Breast epithelium (tissue), 4 donors: ENCODE measurements at places on chromosomes 3 and 15. TPM values are rescaled to one million over a fixed set of nuclear protein-coding genes. Genes with fewer than 3 reads are reported as not detected.
A peak's percentile ranks its signal among the peaks of the same experiment; 100 is the strongest.

EFHB gene
- not detected for total RNA-seq

DNA sequence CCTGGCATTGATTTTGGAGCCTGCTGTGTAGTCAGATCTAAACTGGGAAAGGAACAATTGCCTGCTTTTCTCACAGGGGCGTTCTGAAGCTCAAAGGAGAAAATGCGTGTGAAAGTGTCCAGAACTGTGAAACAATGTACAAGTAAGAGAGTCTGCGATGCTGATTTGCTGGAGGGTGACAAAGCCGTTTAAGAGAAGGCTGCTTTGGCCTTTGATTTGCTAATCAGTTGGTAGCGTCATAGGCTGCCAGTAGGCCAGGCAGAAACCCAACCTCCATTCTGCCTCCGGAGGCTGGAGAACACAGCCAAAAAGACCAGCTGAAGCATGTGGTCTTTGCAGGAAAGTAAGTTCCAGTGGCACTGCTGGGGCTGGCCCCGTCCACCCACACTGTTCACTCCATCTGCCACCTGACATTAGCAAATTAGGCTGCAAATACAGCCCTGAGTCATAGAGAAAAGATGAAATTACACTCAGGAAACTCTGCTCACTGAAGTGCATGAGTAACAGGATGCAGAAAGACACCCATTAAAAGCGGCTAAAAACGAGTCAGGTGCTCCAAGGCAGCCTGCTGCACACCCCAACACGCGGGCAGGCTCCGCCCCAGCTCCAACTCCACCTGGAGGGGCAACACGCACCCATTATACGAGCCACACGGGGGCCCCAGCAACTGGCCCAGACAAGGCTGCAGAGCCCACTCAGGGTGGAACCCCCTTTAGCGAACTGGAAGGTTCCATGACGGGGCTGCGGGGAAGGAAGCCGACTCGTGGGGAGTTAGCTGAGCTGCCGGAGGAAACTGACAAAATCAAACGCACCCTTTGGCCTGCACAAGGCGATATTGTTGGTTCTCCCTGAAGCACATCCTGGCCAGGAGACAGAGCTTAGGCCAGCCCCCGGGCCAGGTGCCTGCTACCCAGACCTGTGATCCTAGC lies 31.6 kb downstream of the ZDHHC19 start:
- H3K27ac ChIP-seq = peak overlapping the region; percentile 14
- peak overlapping the region; percentile 13 for H3K4me3 ChIP-seq
- H3K36me3 ChIP-seq = no peaks in the 10 kb centered on the region

TM4SF4 gene
- total RNA-seq = 1.6 TPM

- H3K4me3 ChIP-seq = no peak overlapping the region
- no peaks in the 10 kb centered on the region for H3K4me1 ChIP-seq
- no peaks in the 10 kb centered on the region for H3K36me3 ChIP-seq
- DNase-seq = no peak
- no peak overlapping the region for H3K27ac ChIP-seq
These were observed 3.6 kb downstream of the SIAH2 start for GRCh38 chr3:150759319-150759718.

CHRM5 gene
- total RNA-seq = not detected

DNA sequence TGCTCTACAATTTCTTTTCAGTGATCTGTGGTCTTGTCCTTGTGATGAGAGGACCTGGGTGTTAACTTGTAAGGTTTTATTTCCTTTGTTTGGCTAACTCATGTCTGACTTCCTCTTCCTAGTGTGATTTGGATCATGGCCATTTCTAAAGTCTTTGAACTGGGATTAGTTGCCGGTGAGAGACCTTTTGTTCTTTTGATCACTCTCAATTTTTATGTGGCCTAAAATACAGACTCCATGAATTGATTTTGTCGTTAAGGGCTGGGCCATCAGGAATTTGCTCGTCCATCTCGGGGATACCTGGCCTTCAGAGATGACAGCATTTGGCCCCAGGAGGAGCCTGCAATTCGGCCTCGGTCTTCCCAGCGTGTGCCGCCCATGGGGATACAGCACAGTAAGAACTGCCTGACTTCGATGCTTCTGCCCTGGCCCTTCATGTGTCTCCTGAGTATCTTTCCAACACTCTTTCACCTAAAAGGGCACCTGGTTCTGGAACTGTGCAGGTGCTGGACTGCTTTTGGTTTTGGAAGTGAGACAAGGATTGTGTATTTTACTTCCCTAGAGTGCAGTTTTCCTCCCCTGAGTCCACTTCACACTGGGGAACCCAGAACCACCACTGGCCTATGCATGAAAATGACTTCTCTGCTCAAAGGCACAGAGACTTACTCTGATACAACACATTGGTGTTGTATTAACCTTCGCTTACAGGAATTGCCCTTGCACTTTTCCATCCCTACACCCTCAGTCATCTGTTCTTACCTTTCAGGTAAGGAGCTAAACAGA lies 13.1 kb upstream of the LRRC2 start:
- no peak overlapping the region for H3K4me3 ChIP-seq
- H3K27me3 ChIP-seq = no peaks in the 10 kb centered on the region
- no peaks in the 10 kb centered on the region for H3K36me3 ChIP-seq

DNA sequence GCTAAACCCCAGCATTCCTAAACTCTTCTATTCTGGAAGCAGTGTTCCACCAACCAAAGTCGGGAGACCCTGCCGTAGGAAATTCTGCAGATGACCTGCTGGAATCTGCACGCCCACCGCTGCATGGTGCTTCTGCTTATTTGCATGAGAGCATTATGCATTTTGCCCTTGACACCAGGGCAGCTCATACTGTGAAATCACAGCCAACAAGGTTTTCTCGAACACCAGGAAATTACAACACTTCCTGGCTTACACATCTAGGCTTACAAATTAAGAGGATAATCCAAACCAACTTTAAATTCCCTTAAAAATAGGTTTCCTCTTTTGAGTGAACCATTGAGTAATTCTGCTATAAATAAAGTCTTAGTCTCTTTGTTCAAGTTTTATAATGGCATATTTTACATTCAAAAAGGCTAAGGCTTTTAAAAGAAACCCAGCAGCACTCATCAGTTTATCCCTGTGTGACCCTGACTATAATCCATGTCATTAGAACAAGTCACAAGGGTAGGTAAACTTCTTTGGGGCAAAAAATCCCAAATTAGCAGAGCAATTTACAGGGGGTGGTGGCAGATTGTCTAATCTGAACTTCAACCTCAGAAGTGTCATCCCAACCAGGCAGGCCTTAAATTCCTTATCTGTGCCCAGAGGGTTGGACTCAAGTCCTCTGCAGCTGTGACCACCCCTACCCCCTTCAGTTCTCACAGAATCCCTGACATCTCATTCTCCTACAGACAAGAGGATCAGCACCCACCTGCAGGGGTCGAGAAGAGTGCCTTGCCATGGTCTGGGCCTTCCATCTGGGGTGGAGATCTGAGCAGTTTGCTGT lies 33.5 kb upstream of the RBP1 start:
- H3K4me1 ChIP-seq = no peaks in the 10 kb centered on the region
- no peak for DNase-seq
- H3K36me3 ChIP-seq = no peaks in the 10 kb centered on the region
- no peaks in the 10 kb centered on the region for H3K27me3 ChIP-seq

GRCh38 chr3:139198929-139199328 lies 144.9 kb upstream of the MRPS22 start:
- H3K36me3 ChIP-seq = no peaks in the 10 kb centered on the region
- no peak for DNase-seq
- no peak overlapping the region for H3K4me3 ChIP-seq
- no peaks in the 10 kb centered on the region for H3K4me1 ChIP-seq
- H3K27ac ChIP-seq = no peak overlapping the region

COL6A6 gene
- total RNA-seq = 0.98 TPM

DNA sequence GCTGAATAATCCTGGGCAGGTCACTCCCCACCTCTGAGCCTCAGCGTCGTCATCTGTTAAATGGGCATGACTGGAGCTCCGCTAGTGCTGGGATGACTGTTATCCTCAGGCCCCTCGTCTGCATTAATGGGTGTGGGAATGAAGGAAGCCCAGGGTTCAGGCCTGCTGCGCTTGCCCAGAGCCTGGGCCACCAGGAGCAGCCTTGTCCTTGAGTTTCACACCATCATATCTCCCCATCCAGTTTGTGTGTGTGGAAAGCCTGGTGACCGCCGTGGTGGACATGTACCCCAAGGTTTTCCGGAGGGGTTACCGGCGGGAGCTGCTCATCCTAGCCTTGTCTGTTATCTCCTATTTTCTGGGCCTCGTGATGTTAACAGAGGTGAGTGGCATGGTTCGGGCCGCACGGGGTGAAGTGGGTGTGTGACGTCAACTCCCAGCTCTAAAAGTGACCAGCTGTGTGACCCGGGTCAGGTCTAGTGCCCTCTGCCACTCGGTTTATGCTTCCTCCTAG lies 63.5 kb upstream of the SLC6A1 start:
- H3K4me3 ChIP-seq = no peak overlapping the region
- no peaks in the 10 kb centered on the region for H3K36me3 ChIP-seq
- H3K27ac ChIP-seq = no peak overlapping the region
- H3K4me1 ChIP-seq = no peaks in the 10 kb centered on the region
- peak; percentile 50 for DNase-seq
- H3K27me3 ChIP-seq = no peaks in the 10 kb centered on the region

CORO2B gene
- 2.9 TPM for total RNA-seq
